CD4-positive, alpha-beta memory T cell (primary cell): ENCODE measurements at places on chromosomes 7 and 10. TPM values are rescaled to one million over a fixed set of nuclear protein-coding genes. Genes with fewer than 3 reads are reported as not detected.

DNA sequence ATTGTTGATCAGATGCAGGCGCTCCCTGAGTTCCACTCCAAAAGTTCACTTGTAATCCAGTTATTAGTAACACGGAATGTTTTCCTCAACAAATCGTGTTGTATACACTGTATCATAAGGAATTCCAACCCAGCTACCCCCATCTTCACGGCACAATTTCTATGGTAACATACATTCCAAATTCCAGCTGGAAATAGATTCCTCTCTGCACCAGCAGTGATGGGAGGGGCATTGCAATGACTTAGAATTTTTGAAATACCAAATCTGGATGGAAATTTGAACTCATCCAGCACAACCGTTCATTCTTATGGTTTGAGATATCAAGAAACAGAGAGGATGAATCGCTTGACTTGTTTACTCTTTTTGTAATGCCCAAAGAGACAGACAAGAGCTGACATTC lies 38.9 kb upstream of the RHEB start:
- DNase-seq: no peak

GRCh38 chr10:76558586-76558985 lies 1079.0 kb downstream of the KCNMA1 start:
- DNase-seq: no peak

GRCh38 chr7:55409482-55410225 lies 44.5 kb downstream of the LANCL2 start:
- DNase-seq: no peak

DNA sequence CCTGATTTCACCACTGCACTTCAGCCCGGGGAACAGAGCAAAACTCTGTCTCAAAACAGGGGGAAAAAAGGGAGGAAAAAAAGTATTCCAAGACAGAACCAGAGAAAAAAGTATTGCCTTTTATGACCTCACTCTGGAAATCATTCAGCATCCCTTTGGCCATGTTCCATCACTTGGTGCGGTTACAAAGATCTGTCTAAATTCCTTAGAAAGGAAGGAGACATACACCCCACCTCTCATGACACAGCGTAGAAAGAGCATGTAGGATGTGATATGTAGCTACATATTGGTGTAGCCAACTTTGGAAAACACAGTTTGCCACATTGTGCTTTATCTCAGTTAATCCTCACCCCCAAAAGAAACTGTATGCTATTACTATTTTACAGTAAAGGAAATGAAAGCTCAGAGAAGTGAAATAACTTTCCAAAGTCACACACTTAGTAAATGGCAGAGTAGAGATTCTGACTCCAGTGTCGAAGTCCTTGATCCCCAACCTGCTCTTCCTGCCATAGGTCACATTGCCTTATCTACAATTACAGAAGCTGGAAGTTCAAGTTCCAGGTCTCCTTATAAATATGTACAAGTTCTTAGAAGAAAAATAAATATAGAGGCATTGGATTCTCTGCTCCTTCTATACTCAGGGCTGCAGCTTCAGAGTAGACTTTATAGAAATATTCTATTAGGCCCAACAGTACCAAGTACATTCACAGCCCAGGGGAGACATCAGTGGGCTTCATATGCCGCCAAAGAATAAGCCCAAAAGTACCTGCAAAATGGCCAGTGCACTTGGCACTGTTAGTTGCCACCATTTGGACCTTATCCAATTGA lies 91.6 kb upstream of the KMT2E start:
- DNase-seq: no peak

GRCh38 chr7:76063525-76063924 lies 15.6 kb downstream of the MDH2 start:
- no peak for DNase-seq

CYP2E1 gene
- total RNA-seq: 2.8 TPM

ACHE gene
- not detected for total RNA-seq
